Omental fat pad (tissue), 4 donors: ENCODE measurements at places on chromosomes 12 and 14.

DNA sequence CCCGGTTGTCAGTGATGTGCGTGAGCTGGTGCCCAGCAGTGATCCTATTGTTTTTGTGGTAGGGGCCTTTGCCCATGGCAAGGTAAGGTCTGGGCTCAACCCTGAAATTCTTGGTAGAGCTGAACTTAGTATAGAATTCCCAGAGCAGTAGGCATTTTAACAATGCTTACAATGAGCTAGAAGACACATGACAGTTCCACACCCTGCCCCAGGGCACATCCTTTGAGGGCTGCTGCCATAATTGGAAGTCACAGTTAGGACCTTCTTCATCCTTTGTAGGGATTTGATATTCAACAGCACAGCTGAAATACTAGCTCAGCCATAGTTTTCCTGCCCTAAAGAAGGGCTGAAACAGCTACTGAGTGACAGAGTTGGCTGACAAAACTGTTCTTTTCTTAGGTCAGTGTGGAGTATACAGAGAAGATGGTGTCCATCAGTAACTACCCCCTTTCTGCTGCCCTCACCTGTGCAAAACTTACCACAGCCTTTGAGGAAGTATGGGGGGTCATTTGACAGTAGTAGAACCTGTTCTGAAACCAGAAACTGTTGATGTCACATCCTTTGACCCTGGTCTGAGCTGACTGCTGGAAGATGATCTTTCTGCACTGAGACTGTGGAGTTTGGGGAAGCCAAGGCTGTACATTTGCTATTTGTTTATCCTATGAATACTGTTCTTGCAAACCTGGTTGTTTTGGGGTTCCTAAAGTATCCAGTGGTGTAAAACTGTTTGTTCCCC, 4.8 kb downstream of the EMG1 start:
- DNase-seq: no peak

DNA sequence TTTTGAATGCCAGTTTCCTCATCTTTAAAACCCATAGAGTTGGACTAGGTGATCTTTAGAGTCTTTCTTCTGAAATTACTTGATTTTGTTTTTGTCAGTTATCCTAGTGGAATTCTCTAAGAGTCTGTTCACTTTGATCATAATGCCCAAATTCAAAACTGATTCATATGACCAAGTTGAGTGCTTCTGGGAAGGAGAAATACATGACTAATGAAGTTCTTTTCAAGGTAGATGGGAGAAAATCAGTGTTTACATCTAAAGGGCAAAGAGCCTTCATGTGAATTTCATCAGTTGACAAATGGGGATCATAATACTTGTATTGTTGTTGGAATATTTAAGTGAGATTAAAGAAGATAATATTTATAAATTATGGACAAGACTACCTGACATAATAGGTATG, 53.2 kb downstream of the ERC1 start:
- no peak for DNase-seq

DNA sequence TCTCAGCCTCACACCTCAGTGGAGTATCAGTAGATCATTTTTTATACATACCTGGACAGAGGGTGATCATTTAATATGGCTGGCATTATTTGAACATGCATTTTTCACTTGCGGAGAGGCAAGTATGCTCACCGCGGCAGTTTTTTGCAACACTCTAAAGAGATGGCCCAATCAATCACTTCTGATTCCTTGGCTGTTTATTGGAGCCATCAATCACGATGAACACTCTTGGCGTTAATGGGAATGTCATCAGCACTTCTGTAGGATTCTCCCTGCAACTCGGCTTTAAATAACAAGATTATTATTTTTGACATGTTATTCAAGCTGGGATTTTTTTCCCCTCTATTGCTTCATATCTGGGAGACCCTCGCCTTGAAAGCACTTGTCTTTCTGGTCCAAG, 46.9 kb upstream of the SLC24A4 start:
- no peak for DNase-seq

DNA sequence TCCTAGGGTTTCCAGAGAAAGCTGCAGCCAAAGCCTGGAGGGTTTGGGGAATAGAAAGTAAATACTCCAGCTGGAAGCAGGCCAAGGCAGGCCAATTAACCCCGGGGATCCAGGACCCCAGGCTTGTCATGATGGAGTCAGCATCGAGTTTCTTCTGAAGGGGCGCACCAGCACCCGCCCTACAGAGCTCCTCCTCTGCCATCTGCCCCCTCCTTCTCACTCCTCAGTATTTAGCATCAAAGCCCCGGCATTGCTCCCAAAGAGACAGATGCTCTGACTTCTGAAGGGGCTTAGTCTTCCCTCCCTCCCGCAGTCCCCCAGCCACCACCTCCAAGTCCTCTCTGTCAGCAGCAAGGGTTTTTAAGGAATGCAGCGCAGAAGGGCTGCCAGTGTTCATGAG, 285.1 kb upstream of the NOS1 start:
- DNase-seq: no peak

- DNase-seq: no peak
Measured at GRCh38 chr12:54377007-54377406, 7.5 kb downstream of the ZNF385A start.

DNA sequence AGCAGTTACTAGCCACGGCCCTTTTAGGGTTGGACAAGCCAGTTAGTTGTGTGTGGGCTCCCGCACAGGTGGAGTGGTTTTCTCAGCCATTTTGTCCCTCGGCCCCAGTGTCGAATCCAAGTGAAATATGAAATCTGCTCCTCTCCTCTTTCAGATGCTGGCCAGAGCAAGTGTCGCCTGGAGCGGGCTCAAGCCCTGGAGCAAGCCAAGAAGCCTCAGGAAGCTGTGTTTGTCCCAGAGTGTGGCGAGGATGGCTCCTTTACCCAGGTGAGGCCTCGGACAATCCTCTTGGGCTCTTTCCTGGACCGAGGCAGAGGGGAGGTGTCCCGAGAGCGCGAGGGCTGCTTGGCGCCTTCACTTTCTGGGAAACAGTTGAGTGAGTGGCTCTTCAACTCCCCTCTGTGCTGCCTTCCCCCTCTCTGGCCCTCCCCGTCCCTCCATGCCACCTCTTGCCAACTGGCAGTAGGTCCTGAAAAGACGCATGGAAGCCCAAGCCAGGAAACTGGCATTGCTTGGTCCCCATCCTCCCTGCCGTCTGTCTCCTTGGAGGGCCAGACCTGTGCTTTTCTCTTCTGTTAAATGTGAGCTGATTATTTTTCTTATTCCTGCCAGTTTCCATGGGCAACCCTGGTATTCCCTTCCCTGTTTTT, 74.2 kb downstream of the SMOC1 start:
- DNase-seq: no peak
